EH (cell line): ENCODE measurements at places on chromosomes 6 and 20.

DNA sequence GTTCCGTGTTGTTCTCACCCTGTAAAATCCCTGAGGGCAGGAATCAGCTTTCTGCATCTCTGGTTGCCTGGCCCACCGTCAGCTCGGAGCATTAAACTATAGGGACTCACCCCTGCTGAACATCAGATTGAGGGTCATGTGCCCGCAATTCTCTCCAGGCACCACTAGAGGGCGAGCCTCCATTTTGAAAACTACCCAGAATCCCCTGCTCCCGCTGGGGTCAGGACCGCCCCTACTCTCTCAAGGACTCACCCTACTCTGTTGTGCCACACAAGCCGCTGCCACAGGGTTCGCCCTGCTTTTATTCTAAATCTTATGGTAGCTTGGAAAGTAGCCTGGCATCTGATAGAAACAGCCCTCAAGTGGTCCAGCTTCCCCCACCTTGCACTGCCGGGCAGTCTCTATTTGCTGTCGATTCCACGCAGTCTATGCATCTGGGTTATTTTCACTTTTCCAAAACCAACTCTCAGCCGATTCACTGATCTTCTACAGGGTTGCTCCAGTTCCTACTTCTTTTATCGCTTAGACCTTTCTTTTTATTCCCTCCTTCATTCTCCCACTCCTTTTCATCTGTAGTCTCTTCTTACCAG lies 244.1 kb upstream of the QKI start:
- DNase-seq = no peak

DNA sequence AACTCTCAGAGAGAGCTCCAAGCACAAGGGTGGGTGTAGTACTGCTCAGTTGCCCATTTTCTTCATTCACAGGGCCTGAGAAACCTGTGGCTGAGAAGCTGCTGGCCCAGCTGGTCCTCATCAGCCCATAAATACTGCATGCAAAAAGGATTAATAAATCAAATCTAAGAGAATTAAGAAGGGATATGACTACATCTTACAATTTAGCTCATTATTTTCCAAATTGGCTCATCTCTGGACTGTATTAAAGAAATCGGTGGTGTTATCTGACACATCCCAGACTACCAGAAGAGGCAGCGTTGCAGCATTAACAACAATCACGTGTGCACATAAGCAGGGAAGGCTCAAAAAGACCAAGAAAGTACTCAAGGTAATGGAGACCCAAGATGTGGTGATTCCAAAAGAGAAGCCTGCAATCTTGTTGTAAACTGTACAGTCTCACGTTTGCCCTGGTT lies 90.7 kb downstream of the CD24 start:
- DNase-seq = no peak

DNA sequence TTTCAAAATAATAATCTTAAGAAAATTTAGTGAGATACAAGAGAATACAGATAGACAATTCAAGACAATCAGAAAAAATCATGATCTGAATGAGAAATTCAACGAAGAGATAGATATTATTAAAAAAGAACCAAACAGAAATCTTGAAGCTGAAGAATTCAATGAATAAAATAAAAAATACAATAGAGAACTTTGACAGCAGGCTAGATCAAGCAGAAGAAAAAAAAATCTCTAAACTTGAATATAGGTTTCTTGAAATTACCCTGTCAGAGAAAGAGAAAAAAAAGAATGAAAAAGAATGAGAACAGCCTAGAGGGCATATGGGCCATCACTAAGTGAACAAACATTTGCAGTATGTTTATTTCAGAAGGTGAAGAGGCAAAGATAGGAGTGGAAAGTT lies 39.0 kb downstream of the IL22RA2 start:
- no peak for DNase-seq

DNA sequence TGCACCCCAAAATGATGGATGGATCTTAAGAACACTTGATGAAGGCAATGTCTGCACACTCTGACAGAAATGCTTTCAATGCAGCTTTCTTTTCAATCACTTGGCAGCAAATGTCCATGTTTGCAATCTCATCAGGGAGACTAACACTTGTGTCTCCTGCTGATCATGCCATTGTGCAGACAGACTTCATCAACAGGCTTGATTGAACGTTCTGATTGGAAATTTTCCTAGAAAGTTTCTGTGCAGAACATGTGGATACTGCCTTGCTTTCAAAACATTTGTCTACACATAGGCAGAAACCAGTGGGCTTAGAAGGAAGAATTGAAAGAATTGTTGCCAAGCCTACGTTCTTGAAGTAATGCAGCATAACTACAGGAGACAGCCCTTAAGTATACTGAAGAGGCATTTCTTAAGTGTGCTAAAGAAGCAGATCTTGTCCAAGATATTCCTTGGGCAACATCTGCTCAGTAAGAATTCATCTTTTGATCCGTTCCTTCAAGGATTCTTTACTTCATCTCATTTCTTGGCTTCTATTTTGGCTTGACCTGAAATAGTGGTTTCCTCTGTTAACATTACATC lies 120.4 kb upstream of the PLCB4 start:
- DNase-seq = no peak

GRCh38 chr20:50681359-50682064 lies 9.8 kb downstream of the RIPOR3 start:
- DNase-seq = no peak

DNA sequence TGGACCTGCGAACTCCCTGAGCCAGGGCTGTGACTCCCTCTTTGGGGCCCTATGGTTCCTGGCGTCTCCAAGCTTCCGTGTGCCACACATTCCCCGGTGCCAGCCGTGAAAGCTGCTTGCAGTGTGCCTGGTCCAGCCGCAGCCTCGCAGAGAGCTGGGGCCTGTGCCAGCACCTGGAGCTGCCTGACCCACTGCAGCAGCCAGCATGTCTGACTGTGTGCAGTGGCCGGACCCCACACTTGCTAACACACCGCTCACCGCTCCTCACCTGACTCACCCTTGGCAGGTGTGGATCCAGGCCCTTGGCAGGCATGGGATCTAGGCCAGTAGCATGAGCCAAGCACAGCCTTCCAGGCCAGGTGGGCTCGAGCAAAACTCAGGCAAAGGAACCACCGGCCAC lies 227.5 kb downstream of the OTOR start:
- no peak for DNase-seq

GRCh38 chr20:63697357-63697867 lies 960 bp downstream of the TNFRSF6B start:
- DNase-seq = no peak

DNA sequence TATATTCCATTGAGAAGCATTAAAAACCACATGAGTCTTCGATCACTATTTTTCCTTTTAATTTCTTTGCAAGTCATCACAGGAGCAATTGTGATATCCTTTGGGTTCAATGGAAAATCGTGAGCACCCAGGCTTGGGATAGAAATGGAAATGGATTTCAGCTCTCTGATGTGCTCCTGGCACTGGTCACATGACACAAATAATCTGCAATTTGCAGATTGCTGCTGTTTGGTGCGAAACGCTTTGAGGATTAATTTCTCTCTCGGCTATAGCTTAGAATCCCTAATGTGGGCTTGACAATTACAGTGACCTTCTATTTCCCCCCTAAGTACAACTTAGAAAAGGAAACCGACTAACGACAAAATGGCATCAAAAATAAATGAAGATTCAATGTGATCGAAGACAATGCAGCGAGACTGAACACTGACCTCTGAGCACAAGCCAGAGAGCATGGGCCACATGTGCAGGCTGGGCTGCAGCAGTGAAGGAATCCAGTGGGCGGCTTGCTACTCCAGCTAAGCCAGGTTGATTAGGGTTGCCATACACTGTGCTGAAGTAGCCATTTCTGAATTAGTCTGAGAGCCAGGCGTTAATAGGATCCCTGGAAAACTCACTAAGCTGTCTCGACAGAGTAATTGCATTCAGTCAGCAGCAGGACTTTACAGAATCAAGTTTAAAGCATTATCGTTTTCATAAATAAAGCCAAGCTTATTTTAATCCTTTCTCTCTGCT lies 301.8 kb upstream of the AGPAT4 start:
- DNase-seq = no peak

- DNase-seq = no peak
Observed at GRCh38 chr6:111664565-111665030, 58.9 kb upstream of the TRAF3IP2 start.

- no peak for DNase-seq
Observed at GRCh38 chr6:167091026-167091804, 31.7 kb upstream of the CCR6 start.

GRCh38 chr6:169161572-169162167 lies 92.0 kb downstream of the THBS2 start:
- peak; percentile 41 for DNase-seq

DNA sequence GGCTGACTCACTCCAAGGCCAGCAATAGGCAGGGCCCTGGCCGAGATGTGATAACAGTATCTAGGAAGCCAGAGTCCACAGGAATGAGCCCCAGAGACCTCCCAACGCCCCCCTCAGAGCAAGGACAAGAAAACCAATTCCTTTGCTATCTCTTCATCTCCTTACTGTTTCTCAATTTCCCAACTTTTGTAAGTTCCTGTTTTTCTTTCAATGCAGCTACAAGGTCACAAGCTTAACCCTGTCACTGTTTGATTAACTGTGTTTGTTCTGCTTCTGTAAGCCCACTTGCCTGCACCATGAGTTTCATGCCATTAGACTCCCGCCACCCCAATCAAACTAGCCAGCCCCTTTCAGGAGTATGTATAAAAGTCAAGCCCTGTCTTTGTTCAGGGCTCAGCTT lies 3.5 kb downstream of the FKBP1C start:
- no peak for DNase-seq

GRCh38 chr6:107917451-107918375 lies 40.3 kb downstream of the SEC63 start:
- no peak for DNase-seq

DNA sequence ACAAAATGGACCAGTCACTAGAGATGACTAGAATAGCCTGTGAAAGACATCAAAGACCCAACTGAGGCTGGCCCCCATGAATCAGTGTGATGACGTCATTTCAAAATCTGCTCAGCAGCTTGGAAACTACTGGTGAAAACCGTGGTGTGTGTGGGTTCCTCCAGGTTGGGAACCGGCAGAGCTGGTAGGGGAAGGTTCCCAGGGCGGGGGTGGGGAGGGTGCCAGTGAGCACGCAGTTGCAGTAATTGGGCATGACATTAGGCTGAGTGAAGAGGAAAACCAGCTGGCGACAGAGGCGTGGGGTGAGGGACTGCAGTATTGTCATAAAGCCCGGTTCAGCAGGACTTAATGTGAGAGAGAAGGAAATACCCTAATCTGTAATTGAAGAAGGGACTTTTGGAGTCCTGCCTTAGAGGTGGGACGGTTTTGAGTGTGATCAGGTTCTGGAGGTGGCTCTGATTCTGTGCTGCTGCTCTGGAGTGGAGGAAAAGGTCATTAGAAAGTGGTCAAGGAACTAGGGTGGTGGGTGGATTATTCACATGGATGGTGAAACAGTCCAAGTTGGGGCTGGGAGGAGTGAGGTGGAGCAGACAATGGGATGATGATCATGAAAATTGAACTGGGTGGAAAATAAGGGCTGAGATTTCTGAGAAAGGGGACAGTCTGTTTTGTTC lies 52.0 kb upstream of the MTHFD1L start:
- peak; percentile 47 for DNase-seq

DNA sequence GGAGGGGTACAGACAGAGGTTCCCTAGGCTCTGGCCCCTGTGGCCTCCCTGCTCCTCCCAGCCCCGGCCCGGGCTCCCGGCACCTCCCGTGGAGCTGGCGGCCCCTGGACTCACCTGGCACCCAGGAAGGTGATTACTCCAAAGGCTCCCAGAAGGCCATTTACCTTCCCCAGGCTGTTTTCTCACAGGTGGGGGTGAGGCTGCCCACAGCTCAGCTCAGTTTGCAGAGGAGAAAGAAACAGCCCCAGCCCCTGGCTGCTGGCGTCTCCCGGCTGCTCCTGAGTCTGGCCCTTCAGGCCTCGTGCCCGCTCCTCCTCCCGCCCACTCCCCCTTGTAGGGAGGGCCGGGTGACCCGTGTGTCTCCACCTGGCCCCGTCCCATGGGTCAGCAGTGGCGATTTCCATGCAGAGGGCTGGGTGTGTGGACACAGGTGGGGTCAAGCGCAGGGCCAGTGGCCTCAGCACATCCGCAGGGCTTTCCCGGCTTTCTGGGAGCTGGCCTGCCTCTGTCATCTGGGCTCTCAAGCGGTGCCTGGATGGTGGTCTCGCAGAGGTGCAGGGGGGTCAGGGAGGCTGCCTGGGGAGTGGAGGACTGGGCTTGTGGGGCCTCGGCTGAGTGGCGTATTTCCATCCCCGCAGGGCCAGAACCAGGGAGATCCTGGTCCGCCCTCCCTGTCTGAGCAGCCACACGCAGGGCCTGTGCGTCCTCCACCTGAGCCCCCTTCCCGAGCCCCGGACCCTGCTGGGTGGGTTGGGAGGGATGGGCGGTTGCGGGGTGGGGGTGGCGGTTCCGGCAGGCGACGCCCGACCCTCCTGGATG lies 20.2 kb upstream of the GATA5 start:
- no peak for DNase-seq
